ENCODE measurements at places on chromosomes 2 and 18.

GRCh38 chr18:45626330-45627203 is 11.3 kb downstream of the SLC14A2 start:
- DNase-seq: no peak

GRCh38 chr2:120591572-120591971 is 144.1 kb upstream of the GLI2 start:
- no peak for DNase-seq

DNA sequence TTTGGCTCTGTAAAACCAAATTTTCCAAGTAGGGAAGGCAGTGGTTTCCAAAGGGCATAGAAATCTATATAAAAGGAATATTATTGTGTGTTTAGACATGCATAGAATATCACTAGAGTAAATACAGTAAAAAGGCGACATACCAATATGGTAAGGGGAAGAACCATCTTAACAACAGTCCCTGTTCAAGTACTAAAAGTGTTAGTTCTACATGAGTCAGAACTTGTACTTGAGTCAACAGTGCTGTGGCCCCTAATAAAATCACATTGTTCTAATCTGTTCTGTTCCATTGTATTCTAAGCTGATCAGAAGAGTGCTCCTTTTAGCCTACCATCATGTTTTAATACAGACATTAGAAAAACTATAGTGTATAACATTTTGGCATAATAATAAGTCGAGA is 36.1 kb upstream of the TNFRSF11A start:
- no peak for DNase-seq

DNA sequence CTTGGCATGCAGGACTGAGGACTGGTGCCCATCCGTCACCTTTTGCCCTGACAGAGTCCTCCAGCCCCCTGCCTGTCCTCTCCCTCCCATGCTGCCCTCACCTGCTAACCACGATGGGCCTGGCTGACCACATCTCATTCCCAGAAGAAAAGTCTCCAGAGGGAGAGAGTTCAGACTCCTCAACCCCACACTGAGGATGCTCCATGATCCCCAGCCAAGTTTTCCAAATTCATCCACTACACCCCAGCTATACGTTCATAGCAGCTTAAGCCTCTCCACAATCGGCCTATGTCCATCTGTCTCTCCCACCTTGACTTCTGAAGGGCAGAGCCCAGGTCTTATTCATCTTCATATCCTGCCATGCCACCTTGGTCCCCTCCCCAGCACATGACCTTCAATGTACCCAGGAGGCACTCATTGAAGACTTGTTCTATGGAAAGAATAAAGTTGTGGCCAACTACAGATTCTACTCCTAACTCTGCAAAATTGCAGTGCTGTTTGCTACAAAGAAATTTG is 115.6 kb upstream of the ID2 start:
- DNase-seq: no peak

DNA sequence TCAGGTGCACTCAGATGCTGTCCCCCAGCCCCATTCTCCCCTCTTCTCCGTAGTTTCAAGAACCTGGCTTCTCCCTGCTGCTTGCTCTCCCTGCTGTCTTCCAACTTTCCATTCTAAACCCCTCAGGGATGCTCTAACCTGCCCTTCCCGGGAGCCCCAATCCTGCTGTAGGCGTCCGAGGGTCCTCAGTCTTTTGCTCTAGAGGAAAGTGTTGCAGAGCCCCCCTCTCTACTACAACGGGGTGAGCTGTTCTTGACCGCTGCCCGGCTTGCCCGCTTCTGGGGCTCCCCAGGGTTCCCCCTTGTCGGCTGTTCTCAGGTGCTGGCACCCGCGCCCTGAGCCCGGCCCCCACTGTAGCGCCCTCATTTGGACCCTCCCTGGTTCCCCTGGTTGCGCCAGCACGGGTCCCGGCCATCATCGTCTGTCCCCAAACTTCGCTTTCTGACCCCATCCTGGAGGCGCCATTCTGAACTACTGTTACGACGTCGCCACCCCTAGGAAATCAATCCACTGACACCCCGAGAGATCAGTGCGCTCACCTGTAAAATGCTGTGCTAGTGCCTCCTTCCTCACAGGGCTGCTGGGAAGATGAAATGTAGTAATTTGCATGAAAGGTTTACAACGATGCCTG is 31.9 kb upstream of the REG3G start:
- no peak for DNase-seq

DNA sequence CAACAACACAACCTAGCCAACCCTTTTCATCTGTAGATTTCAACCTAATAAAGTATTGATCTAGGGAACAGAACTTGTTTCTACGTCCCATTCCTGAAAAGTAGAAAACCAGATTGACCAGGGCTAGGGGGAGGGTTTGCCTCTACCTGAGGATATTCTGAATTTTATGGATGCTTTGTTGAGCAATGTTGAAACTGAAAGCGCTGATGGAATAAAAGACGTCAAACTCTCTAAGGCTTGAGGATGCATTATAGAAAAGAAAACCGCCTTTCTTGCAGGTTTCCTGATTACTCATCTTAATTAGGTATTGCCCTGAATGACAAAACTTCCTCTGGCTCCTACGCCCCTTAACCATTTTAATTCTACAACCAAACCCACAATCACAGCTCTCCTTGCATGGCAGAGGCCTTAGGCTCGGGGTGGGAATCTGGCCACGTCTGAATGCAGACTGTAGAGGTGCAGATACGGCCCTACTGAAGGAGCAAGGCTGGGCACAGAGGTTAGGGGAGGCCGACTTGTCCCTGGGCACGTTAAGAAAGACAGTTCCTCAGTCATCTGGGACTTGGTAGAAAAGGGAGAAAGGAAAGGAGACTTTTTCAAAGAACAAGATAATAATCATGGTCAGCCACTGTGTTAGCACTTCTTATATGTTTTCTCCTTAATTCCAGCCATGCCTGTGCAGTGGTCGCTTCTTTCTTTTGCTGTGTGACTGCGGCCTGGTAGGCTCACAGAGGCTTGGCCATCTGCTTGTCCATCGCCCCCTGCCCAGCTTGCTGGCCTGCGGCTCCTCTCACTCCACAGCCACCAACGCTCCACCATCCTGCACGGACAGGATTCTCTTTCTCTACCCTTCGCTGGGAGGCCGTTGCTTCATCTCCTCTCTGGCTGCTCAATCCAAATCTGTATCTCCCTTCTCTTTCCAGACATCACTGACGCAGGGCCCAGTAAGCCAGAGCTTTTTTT is 209.5 kb downstream of the VAPA start:
- DNase-seq: no peak

DNA sequence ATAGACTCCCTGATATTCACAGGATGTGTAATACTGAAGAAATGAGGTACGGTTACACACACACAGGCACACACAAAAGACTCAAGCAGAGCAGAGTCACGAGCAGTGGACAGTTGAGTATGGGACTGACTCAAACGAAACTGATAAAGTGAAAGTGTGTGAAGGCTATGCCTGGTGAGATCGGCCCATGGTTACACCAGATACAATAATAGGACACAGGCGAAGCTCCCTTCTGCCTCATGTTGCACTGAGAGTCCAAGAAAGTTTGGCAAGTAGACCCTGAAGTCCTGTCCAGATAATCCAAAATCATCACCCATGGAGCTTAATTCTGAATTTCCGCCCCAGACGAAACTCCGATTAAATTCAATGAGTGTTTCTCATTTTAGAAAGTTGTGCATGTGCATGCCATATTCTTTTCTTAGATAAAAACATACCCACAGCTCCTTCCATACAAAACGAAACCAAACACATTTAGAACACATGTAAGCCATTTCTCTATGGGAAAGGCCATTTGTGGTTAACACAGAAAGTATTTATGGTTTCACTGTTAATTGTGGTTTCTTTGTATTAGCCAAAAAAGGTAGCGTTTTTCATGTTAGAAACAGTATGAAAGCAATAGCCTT is 567.6 kb downstream of the PLCL1 start:
- DNase-seq: no peak

DNA sequence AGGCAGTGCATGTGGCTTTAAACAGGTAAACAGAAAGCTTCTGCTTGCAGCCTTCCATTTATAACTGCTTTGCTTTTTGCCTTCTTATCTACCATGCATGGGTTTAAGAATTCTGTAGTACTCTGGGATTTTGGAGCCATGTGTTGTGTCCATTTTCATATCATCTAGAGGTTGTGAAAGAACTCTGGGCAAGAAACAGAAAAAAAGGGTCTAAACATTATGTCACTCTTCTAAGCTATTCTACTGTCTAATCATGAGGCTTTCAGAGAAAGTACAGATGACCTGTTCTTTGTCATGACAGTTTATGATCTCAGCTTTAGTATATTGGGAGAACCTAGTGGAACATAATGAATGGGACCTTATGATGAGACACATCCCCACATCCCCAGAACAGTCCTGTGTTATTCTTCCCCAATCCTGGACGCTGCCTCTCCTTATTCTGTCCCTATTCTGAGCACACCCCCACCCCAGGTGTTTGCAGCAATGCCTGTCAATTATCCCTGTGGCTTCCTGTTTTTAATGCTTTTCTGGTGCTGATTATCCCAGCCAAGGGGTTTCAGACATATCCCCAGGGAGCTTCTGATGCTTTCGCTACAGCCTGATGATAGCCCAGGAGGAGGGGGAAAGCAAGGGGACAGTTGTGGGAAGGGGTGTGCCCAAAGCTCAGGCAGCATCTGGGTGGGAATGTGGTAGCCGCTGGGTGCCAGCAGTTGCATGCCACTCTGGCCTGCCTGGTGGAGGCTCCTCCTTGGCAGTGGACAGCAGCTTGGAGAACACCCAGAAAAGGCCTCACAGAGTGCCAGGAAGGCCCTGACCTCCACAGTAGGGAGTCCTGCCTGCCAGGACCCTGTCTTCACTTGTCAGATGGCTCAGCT is 169.5 kb upstream of the MAP3K20 start:
- no peak for DNase-seq

DNA sequence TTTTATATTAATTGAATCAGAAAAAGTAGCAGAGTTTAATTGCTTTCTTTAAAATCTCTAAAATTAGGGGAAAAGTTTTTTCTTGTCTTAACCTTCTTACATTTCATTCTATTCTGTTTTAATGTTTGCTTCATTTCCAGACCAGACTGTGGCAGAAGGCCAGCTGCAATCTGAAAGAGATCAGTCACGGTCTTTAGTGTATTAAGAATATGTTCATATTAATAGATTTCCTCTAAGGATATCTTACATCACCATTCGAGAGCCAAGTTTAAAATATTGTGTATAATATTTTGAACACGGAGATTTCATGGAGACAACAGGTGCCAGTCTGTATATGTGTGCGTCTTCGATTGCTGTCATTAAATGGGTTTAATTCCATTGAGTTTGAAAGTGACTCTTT is 230.9 kb upstream of the ZSWIM2 start:
- no peak for DNase-seq

DNA sequence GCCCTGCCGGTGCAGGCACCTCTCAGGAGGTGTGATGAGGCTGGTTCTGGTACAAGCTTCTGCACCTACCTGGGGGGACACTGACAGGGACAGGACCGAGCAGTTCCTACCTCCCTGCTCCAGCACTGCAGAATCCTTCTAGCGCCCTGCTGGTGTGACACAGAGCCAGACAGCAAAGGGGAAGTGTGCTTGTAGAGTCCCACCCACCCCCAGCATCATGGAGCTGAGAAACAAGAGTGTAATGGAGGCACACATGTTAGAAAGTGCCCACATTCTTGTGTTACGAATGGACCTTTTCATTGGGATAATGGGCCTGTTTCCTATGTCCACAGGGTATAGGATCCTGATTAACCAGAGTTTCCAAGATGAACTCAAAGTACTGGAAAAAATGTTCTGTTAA is 38.3 kb downstream of the OXER1 start:
- no peak for DNase-seq

Measured in NCI-H2081 treated with DMSO at 0.1 percent for 48 hours (cell line).